Central memory CD8-positive, alpha-beta T cell (primary cell): ENCODE measurements at places on chromosomes 7 and 10.

GRCh38 chr7:3598854-3599253 is 297.8 kb downstream of the SDK1 start:
- no peak for DNase-seq

- DNase-seq: no peak
Observed at GRCh38 chr7:127890726-127891125, 140.5 kb downstream of the LRRC4 start.

DNA sequence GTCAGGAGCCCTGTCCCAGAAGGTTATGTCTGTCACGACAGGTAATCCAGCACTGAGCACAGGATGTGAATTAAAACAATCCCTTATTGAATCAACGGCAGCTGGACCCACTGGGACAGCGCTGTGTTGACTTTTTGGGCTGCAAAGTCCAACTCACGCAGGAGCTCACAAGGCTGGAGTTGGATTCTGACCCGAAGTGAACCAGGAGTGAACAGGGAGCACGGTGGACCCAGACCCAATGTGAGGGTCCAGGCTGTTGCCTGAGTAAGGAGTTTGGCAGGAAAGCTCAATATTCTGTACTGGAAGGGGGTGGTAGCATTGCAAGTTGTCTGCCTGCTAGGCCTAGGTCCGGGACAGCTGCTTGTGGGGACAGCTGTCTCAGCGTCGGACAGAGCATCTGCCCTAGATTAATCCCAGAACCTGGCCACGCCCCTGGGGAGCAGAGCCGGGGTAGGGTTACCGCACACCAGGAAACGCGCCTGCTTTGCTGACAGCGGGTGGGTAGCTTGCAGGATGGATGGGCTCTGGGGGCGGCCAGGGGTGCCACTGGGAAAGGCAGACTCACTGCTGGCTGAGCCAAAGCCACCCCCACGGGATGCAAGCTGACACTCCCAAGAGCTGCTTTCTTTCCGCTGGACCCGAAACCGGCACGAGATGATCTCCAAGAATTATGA is 24.0 kb downstream of the COL26A1 start:
- no peak for DNase-seq

DNA sequence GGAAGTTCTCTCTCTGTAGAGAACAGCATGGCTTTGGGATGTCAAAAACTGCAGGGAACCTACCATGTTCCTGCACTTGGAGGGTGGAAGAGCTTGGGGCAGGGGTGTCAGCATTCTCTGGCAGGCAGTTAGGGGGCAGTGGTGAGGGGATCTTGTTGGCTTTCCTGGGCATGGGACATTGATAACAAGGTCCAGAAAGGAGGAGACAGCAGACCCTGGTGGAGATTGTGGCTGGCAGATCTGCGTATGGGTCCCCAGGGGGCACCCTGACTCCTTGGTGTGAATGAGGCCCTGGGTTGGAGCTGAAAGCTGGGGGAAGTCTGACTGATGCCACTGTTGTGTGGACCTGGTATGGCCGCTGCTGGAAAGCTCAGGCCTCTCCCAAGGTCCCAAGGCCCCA is 22.9 kb upstream of the CAMK2B start:
- DNase-seq: no peak

DNA sequence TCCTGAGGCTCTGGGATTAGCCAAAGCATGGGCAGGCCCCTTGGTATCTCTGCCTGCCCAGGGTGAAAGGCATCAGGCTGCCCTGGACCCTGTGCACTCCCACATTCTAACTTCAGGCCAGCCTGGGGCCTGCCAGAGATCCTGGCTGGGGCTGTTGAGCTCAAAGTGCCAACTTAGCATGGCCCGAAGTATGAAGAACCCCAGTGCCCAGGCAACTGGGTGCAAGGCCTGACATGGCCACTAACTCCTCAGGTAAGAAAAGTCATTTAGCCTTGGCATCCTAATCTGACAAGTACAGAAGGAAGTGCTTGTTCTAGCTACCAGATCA is 43.2 kb downstream of the FAM53B start:
- no peak for DNase-seq

DNA sequence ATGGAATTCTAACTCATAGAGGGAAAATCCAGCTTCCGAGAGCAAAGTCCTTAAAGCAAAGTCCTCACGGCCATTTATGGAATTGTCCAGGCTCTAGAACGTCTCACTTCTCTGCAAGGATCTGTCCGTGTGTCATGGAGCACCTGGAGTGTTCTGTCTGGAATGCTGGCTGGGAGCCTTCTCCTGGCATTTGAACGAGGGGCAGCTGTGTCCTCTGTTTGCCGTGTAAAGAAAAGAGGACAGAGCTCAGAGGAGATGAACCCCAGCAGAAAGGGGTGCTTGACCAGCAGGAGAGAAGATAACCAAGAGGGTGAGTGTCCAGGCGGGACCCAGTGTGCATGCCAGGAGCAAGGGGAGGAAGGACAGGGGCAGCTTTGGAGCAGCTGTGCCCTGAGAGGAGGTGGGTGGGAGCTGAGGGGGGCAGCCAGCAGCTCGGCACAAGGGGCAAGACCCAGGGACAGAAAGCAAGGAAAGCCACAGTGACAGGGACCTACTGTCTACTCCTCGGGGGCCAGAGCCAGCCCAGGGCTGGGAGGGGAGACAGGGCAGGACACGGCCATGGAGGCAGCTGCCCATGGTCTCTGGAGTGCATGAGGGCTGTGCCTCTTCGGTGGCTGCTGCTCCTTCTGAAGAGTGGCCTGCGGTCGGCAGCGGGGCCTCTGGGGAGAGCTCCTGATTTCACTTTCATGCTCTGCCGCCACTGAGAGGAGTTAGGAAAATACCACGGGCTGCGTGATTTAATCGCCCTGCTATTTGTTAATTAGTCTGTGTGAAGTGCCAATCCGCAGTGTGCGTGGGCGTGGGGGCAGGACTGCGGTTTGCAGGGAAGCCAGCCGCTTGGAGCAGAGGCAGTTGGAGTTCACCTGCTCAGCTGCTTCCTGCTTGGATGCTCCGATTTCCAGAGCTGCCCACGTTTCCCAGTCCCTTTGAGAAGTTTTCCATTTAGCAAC is 149.3 kb upstream of the SHH start:
- no peak for DNase-seq

GRCh38 chr7:11373546-11374142 is 400.0 kb downstream of the PHF14 start:
- no peak for DNase-seq

DNA sequence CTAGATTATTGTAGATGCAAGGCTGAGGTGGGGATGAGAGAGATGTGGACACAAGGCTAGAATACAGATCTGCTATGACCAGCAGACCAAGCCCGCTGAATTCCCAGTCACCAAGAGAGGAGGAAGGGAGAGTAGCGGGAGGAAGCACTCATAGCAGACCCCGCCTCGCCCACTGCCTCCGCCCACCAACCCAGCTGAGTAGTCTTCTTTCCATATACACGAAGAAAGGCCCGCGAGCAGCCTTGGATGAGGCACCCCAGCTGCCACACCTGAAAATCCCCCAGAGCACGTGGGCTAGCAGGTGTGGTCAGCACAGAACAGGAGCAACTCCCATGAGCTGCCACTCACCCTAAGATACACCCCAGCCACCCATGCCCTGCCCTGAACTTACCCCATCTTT is 7.9 kb upstream of the H2BK1 start:
- DNase-seq: no peak

DNA sequence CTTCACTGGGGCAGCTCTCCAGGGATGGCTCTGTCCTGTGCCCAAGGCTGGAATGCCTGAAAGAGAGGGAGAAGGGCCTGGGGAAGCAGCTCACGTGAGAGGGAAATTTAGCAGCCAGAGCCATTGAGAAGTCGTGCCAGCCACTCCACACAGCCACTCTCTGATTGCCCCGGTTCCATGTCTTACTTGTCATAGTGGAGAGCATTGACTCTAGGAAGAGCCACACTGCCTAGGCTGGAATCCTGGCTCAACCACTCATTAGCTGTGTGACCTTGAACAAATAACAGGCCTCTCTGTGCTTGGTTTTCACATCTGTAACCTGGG is 728.0 kb downstream of the PARD3 start:
- no peak for DNase-seq

GRCh38 chr10:119826771-119827170 is 45.9 kb downstream of the MCMBP start:
- no peak for DNase-seq

DNA sequence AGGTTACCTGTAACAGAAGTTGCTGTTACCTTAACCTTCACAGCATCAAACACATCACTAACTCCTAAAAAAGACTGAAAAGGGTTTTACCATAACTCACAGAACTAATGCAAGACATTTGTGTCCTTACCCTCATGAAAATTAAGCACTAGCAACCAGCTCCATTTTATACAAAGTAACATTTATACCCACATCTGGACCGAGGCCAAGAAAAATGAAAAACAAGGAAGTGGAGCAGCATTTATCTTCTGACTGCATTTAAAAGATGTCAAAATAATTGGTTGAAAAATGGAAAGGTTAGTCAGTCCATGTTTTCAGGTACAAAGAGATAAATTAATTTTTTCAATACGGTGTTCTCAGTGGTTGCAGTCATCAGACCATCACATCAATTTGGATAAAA is 3.1 kb upstream of the RBP4 start:
- no peak for DNase-seq

DNA sequence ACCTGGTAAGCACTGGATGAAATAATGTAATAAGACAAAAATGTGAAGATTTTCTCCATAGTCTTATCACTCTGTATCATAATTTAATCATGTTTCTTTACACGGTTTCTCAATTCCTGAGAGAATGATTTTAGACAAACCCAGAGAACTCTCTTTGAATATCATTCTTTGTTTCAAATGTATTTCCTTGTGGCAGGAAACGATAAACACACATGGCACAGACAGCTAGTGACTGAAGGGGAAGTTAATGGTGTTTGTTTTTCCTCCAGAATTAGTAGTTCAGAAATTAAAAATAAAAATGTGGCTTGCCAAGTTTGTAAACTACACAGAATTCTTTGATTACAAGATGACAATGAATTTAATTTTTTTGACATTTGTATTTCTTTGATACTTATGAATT is 163.7 kb upstream of the PRPS1L1 start:
- DNase-seq: no peak

DNA sequence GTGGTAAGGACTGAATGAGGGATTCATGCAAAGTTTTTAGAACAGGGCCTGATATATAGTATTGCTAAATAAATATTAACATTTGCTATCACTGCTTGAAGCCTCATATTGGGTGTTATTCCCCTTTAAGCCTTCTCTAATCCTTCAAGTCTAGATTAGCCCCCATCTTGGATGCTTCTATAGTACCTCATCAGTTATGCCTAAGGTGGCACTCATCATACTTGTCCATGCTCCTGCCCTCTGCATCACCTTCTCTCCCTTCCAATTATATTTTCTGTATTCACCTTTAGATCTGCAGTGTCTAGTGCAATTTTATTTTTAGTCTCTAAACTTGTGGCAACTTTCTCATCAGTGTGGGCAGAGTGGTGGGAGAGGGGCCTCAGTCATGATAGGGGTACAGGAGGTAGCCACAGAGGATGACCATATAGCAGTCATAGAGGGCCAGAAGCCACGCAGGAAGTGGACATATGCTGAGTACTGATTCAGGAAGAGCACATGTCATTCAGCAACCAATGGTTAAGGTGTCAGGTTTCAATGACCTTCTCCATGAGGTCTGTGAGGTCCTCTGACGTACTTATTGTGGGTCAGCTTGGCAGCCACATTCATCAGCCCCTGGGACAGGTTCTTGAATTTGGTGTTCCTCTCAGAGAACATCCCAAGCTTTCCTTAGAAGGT is 2.5 kb downstream of the ENTPD1 start:
- DNase-seq: no peak

GRCh38 chr10:50968386-50969091 is 83.1 kb upstream of the A1CF start:
- no peak for DNase-seq

DNA sequence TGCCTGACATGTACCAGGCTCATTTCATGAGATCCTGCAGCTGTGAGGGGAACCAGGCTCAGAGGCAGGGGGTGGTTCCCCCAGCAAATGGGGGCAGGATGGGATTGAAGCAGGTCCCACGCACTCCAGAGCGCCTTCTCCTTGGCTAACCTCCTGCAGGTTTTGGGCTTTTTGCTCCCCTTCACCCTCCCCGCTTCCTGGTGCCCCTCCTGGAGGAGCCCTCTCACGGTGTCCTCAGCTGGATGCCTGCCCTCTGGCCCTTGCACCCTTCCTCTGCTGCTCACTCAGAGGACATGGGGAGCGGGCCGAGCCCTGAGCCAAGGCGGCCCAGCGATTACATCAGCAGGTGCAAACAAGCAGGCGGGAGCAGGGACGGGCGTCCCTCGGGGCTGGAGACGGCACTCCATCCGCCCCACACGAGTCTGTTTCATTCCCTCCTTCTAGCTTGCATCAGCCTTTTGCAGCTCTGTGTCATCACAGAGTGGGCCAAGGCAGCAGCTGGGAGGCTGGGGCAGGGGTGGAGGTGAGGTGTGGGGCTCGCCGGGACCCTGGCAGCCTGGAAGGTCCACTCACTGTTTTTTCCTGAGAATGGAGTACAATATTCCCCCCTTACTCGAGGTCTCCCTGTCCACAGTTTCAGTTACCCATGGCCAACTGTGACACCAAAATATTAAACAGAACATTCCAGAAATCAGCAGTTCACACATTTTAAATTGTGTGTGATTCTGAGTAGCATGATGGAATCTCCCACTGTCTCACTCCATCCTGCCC is 52.7 kb upstream of the SLC29A3 start:
- DNase-seq: no peak

- DNase-seq: no peak
Observed at GRCh38 chr10:11504566-11505285, 106.7 kb downstream of the USP6NL start.

GRCh38 chr10:93216341-93216985 is 142.8 kb downstream of the CYP26A1 start:
- DNase-seq: no peak

DNA sequence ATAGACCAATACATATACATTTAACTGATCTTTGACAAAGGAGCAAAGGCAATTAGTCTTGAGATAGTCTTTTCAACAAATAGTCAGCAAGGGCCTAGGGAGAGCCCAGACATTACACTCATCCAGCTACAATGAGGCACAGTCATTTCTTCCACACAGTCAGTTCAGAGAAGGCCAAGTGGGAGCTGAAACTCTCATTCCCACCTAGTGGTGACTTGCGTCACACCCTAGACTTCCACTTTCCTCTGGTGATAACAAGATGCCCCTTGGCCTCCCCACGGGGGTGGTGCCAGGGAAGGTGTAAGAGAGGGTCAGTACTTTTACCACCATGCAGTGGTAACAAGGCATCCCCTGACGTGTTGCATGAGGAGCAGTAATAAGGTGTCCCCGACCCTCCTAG is 8.0 kb downstream of the FRMPD2 start:
- DNase-seq: no peak

DNA sequence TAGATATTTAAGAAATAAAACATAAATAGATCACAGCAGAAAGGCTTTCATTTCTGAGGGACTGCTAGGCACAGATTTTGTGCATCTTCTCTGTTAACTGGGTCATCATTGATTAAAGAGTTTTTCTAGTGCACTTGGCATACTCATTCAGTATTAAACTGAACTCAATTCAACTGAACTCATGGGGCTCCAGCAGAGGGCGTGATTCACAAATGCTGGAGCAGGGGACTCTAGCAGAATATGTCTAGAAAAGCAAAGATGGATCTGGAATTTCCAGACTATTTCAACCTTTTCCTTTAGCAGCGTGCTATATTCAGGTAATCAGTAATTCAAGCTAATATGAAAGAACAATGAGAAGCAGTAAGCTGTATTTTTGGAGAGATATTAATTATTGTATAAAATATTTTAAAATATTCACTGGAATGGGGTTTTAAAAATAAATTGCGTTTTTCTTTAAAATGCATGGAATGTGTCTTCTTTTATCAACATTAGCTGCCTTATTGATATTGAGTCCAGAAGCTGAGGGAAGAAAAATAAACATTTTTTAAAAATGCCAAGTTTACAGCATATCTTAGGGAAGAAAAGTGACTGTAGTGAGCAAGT is 296.8 kb upstream of the CACNA2D1 start:
- DNase-seq: no peak
